ENCODE measurements at places on chromosomes 16 and 17.

DNA sequence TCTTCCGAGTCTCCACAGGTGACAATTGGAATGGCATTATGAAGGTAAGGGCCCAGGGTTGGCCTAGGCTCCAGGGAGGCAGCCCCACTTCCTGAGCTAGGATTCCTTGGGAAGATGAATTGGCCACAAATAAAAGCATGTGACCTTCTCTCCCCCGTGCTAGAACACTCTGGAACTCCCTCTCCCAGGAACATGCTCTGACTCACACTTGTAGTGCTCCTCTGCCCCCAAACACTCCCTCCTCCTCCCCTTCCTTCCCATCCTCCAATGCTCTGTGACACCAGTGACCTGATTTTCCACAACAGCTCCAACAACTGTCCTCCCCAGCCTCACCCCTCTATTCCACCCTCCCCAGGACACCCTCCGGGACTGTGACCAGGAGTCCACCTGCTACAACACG lies 16.4 kb upstream of the ABCC3 start:
- DNase-seq = no peak

DNA sequence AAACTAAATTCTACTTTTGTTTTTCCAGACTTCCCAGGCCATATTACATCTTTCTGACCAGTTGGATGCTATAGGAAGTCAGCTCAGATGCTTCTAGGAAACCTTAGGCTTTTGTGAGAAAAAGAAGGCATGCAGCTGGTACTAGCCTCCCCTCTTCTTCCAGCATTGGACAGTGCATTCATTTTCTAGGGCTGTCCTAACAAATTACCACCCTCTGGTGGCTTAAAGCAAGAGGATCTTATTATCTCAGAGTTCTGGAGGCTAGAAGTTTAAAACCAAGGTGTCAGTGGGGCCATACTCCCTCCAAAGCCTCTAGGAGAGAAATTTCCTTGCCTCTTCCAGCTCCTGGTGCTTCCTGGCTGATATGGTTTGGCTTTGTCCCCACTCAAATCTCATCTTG lies 467.8 kb downstream of the SLC39A11 start:
- no peak for DNase-seq

DNA sequence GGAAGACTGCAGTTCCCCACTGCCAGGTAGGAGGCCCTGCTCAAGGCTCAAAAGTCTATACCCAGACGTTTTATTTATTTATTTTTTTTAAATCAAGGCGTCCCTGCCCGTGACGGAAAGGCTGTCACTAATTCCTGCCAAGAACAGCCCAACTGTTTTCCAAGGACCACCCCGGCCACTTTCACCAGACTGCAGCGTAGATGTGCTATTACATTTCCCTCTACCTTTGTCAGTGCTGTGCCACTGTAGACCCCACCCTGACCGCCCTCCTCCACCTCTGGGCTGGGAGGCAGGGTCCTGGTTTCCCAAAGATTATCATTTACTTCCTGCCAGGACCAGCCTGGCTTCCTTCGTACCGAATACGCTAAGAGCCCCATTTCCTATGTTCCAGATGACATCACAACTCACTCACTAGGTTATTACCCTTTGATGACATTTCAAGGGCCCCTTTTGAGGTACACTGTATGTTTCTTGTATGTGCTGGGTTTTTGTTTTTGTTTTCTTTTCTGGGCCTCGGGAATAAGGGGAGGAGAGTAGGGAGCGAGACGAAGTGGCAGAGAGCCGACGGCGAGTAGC lies 6.3 kb upstream of the RNF227 start:
- no peak for DNase-seq

- no peak for DNase-seq
These were observed 2.5 kb downstream of the CORO1A start for GRCh38 chr16:30185683-30186421.

DNA sequence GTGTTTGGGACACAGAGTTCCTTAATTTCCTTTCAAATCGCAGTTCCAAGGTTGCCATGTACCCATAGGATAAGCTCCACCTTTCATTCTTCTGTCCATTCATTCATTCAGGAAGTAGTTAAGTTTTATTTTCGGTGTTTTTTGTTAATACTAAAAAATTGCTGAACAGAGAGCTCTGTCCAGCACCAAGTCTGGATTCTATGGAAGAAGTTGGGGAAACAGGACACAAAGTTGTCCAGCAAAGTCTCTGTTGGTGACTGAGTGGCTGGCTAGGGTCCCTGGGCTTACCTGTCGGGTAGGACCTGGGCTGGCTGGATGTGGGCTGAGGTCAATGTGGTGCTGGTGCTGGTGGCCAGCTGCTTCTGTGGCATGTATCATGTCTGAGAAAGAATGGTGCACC lies 17.6 kb upstream of the CCL2 start:
- no peak for DNase-seq

DNA sequence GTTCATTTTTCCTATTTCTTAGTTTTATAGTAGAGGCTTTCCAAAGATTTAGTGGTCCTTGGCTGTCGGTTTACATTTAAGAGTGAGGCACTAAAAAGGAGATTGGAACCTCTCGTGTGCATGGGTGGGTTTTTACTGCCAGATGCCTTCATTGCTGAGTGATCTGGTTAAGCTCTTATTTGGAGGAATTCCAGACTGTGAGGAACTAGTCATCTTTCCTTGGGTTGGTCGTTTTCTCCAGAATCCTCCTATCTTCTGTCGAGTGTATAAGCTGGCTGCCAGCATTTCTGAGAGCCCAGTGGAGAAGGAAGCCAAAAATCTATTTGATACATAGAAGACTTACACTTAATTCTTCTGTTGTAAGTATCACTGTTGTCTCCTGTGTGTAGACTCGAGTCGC lies 22.6 kb downstream of the IST1 start:
- no peak for DNase-seq

DNA sequence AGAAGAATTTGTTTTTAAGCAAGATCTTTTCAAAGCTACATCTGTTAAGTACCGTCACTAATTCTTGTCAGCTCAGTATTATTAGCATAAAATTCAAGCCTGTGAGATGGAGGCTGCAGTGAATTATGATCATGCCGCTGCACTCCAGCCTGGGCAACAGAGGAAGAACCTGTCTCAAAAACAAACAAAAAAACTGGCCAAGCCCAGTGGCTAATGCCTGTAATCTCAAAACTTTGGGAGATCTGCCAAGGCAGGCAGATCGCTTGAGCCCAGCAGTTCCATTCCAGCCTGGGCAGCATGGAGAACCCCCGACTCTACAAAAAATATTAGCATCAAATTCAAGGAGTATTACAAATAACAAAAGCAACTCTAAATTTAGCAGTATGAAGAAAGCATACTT lies 88.0 kb downstream of the STXBP4 start:
- no peak for DNase-seq

- no peak for DNase-seq
These were observed 57.8 kb downstream of the B9D1 start for GRCh38 chr17:19304751-19305150.

DNA sequence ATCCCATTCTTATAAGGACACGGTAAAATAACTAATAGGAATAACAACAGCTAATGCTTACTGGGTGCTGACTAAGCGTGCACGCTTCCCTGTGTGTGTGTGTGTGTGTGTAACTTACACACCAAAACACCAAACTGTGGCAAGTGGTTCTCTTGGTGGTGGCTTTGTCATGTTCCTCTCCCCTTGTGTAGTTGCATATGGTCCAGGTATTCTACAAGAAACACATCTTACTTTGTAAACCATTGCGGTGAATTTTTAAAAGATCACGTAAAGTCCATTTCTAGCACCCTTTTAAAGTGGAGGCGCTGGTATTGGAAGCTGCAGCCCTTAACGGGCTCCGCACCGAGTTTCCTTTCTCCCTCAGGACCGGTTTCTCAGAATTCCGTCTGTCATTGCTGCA lies 221.0 kb upstream of the FOXF1 start:
- no peak for DNase-seq

GRCh38 chr16:67199011-67199807 lies at the start of gene ELMO3:
Gene ELMO3, plus strand, starts transcription at chr16:67199131. Its CDS starts 196 bp downstream, at chr16:67199327.
- DNase-seq = no peak

DNA sequence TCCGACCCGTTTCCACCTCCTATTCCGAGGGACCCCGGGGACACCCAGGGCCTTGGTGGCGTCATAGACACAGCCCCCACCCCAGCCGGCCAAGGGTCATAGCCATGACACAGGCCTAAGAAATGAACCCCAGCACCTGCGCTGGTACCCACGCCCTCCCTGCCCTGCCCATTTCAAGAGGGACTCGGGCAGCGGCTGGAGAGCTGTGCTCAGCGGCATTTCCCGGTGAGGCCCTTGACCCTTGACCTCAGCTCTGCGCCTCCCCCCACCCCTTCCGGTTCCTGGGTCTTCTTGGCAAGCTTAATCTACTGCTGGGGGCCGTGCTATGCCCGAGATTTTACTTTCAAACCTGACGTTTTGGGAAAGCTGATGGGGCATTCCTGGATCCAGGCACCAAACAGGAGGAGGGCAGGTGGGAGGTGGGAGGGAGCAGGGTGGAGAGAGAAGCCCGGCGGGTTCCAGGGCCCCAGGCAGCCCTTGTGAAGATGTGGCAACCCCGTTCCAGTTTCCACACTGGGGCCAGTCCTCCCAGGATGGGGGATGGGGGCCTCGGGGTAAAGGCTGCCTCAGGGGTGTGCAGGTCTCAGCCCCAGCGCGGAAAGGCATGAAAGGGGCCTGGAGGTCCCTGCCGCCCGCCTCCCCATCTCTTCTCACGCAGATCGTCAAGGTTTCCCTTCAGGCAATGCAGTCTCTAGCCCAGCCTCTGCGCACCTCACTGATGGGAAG lies at the start of gene SLC22A31:
SLC22A31 (minus strand) TSS at position 414 of the 726 bp plus-strand sequence; CDS start at position 378, 36 bp downstream.
- DNase-seq = no peak
